Cardiac atrium fibroblast (primary cell): ENCODE measurements at places on chromosomes 3 and 15. TPM values are rescaled to one million over a fixed set of nuclear protein-coding genes. Genes with fewer than 3 reads are reported as not detected.

The WDR76 gene
- total RNA-seq: 3.4 and 4.7 TPM in 2 replicates

The SLC51B gene
- not detected in 2 replicates for total RNA-seq

The TGM4 gene
- not detected in 2 replicates for total RNA-seq

The DAZL gene
- not detected in 2 replicates for total RNA-seq

The SH3GL3 gene
- 0.32 TPM in 1 of 2 replicates, not detected in the other for total RNA-seq

The PAK6 gene
- 0.16 TPM in 1 of 2 replicates, not detected in the other for total RNA-seq

The MYEF2 gene
- 0.49 and 8.3 TPM in 2 replicates for total RNA-seq

The GRIP2 gene
- total RNA-seq: under 0.01 TPM in 1 of 2 replicates, not detected in the other

The WDR93 gene
- not detected in 2 replicates for total RNA-seq

The FILIP1L gene
- total RNA-seq: 18.1 and 22.0 TPM in 2 replicates

The NOX5 gene
- 0.18 TPM in 1 of 2 replicates, not detected in the other for total RNA-seq

The GOLGA6C gene
- total RNA-seq: not detected in 2 replicates

The FOXL2NB gene
- total RNA-seq: not detected in 2 replicates

The EOGT gene
- 30.1 and 30.3 TPM in 2 replicates for total RNA-seq

The FBXW12 gene
- not detected in 2 replicates for total RNA-seq

The MYZAP gene
- total RNA-seq: 0.54 TPM in 1 of 2 replicates, not detected in the other

The TMED3 gene
- 196 and 253 TPM in 2 replicates for total RNA-seq

The CAV3 gene
- total RNA-seq: not detected in 2 replicates

The NMB gene
- 6.1 and 8.7 TPM in 2 replicates for total RNA-seq

The IL17RB gene
- total RNA-seq: not detected in 2 replicates

The FSIP1 gene
- total RNA-seq: under 0.01 and 0.97 TPM in 2 replicates

The TIGIT gene
- 0.32 TPM in 1 of 2 replicates, not detected in the other for total RNA-seq
